ENCODE measurements at places on chromosomes 3 and 15.

DNA sequence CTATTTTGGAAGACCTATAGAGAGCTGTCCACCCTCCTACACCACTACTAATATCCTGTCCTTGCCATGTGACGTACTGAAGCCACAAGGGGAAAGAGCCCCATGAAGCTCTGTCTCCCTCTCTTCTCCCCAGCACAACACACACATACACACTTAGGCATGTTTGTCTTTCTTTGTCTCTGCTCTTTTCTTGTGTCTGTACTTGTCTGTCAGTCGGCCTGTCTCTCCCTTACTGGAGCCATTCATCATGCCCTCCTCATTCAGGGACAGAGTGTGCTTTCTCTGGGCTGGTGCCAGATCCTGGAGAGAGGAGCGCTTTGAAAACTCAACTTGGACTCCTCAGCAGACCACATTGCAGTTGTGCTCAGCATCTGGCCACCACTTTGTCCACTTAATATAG is 47.6 kb downstream of the PSMD6 start:
- peak; percentile 69 for DNase-seq

- DNase-seq: peak; percentile 60
Observed at GRCh38 chr3:27720899-27721716, 1.0 kb downstream of the EOMES start.

DNA sequence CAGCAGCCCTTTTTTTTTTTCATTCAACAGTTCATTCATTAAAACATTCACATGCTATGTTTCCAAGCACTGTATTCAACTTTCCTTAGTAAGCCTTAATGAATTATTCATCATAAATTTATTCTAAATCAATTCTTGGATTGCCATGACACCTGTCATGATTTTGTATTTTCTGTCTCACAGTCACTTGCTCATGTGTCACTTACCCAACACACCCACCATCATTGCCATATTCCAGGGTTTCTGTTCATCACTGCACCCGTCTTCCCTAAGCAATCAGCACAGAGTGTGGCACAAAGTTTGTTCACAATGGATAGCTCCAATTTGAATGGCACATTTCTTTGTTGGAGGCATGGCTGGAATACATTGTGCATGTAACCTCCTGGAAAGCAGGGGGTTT is 27.2 kb downstream of the CPNE4 start:
- DNase-seq: no peak

DNA sequence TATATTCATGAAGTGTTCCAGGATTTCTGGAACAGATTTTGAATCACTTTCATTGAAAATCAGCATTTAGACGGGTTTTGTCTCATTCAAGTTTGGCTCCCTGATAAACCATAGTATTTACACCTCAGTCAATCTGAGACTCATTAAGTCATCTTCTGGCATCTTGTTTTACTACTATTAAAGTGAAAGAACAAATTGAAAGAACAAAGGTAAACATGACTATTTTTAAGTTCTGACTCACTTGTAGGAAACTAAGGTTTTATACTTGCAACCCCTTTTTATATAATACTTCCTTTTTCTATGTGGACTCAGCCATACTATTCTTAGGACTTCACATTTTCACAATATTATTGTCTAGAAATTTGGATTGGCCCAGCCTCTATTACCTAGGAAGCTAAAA is 854.4 kb downstream of the SQOR start:
- DNase-seq: no peak

DNA sequence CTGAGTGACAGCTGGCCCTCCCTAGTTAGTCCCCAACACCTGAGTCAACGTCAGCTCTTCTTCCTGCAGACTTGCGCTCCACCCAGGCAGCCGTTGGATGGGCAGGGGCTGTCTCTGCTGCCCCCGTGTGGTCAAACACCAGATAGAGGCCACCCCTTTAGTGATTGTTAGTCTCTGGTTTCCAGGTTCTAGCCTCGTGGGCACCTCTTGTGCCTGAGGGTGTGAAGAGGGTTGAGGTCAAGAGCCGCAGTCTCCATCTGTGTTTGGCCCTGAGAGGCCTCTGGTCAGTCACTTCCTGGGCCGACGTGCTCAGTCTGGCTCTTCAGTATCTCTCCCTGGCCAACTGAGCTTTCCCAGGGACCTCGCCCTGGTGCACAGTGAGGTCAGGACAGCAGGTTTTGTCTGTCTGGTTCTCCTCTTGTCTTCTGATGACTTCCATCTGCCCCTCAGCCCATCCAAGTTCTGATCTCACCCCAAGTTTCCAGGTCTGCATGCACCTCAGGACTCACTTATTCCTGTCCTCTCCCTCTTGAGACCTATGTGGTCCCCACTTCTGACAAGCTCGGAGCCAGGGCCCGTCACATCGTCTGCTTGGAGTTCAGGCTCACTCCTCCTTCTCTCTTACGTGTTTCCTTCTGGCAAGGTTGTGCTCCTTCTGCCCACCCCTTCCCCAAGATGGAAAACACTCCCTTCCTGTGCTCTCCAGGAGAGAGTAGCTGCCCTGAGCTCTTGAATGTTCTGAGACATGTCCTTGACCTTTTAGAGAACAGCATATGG is 20.9 kb downstream of the CD276 start:
- DNase-seq: peak; percentile 87

DNA sequence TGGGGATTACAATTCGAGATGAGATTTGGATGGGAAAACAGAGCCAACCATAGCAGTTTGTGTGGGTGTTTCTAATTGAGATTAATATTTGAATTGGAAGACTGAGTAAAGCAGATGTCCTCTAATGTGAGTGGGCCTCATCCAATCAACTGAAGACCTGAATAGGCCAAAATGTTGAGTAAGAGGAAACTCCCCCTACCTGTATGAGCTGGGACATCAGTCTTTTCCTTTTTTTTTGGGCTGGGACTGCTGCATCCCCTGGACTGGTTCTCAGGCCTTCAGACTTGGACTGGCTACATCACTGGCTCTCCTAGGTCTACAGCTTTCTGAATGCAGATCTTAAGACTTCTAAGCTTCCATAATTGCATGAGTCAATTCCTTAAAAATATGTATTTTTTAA is 144.1 kb downstream of the CD47 start:
- DNase-seq: no peak

DNA sequence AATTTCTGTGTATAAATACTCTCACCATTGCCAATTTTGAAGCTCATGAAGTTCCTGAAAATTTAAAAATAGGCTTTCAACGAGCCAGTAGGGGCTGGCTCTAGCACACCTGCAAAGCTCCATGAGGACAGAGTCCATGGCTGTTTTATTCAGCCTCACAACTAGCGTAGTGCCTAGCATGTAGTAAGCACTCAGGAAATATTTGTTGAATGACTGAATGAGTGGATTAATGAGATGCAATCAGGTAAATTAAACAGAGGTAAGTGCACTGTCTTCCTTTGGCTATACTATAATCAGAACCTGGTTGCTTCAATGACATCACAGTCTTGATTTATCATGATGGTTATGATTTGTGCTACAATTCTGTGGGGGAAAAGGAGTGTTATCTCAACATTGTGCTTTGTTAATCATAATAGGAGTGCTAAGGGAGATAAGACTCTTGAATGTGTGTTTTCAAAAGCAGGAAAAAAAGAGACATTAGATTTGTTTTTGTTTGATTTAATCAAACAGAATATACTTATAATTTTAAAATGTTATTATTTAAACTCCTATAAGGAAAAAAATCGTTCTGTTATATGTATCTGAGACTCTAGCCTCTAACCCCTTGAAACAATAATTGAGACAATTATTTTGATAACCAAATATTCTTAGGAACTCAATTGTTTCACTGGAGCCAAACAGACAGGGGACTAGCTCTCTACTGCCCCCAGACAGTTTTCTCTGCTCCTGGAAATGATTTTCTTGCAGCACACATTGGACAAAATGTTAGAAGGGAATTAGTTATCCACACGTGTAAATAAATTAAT is 171.7 kb upstream of the ATP11B start:
- no peak for DNase-seq
